NCI-H1436 treated with DMSO at 0.1 percent for 48 hours (cell line): ENCODE measurements at places on chromosomes 2 and 18.

DNA sequence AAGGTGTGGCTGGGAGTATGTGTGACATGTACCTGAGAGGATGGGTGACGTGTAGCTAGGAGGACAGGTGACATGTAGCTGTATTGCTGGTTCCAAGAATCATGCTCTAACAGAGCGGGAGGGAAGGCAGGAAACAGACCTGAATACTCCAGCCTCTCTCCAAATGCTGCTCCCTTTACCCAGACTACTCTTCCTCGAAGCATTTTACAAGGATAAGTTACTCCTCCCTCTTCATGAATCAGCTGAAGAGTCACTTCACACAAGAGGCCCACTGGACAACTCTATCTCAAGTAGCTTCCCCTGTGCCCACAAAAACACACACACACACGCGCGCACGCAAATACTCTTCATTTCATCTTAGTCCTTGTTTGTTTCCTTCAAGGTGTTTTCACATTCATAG lies 52.6 kb upstream of the KIDINS220 start:
- no peak for DNase-seq

GRCh38 chr2:183123117-183123958 lies 905 bp upstream of the NUP35 start:
- no peak for DNase-seq

DNA sequence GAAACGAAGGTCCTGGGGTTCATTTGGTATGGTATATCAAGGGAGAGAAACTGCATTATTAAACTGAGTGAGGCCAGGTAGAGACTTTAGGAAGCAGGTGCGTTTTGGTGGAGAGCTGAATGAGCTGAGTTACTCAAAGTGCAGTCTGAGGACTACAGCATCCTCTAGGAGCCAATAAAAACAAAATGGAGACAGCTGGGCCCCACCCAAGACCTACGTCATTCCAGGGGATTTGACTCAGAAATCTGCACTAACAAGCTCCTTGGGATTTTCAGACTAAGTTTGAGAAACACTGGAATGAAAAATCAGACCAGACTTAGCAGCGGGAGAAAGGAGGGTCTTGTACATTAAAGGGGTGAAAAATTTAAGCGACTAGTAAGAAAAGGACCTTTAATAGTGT lies 131.5 kb downstream of the UXS1 start:
- no peak for DNase-seq

DNA sequence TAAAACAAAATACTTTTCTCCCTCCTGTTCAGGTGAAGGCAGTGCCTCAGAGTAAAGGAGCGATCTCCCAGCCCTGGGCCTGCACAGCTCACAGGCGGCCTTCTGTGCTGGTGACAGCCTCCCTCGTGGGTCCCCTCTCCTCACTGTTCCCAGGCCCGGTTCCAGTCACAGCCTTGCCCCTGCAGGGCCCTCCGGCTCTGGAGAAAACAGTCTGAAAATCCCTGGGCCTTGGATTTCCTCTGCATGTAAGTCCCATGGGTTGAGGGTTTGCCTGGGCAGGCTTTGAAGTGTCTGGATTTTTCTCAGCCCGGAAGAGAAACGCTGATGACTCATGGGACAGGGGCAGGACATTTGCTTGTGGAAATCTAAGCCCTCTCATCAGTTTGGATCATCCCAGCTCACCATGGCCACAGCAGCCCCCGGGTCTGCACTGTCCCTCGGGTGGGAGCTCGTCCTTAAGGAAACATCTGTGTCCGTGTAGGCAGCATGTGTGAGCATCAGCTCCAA lies 186.1 kb upstream of the RAB12 start:
- no peak for DNase-seq

DNA sequence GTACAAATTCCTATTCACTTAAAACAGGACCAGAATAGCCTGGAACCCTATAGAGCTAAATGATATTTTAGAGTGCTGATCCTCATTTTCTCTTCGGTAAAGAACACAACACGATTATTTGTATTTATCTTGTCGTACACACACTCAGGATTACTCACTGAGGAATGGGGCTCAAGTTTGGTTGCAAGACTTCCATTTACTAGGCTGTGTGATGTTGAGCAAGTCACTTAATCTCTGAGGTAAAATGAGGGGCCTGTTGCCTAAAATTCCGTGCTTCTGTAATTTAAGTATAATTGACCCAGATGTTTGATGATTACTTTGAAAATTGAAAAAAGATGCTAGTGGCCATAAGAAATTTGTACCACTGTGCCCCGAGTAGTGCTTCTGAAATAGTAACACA lies 42.6 kb upstream of the MAP4K3 start:
- DNase-seq, result no peak

- DNase-seq, result no peak
Observed at GRCh38 chr2:213806125-213806726, 522.0 kb downstream of the SPAG16 start.

GRCh38 chr2:134660626-134661402 lies 58.0 kb downstream of the TMEM163 start:
- DNase-seq, result no peak

DNA sequence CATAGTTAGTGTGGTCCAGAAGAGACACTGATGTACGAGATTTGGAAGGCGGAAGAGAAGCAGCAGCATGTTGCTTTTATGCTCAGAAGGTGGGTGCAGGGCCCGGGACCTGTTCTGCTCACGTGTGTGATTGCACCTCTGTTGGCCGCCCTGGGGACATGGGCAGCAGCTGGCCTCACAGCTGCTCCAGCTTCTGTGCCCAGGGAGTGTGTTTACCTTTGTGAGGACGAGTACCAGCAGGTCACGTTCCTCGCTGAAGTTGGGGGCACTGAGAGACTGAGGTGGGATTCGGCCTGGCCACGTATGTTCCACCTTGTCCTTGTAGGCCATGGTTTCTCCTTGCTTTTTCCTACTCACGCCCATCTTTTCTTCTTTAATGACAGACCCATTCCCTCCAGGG lies 86.3 kb downstream of the PMAIP1 start:
- DNase-seq, result no peak

DNA sequence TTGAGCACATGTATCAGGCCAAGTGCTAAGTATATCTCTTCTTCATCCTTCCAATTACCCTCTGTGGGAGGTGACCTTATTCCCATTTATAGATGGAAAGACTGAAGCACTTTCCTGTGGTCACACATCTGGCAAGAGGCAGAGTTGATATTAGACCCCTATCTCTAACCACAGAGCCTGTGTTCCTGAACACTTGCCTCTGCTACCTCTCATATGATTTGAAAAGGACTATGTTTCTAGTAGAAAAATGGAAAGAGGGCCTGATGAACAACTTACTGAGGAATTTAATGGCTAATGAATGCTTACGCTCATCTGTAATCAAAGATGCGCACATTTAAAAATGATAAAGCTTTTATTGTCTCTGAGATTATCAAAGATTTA lies 46.2 kb upstream of the DYNC2LI1 start:
- no peak for DNase-seq

- DNase-seq, result no peak
Observed at GRCh38 chr2:3738454-3738853, 35.1 kb downstream of the DCDC2C start.

DNA sequence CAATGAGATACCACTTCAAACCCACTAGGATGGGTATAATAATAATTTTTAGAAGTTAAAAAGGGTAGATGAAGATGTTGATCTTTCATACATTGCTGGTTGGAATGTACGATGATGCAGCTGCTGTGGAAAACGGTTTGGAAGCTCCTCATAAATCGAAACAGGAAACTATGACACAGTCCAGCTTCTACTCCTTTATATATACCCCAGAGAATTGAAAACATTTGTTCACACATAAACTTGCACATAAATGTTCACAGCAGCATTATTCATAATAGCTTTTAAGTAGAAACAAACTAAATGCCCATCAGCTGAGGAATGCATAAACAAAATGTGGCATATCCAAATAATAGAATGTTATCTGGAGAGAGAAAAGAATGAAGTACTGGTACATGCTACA lies 95.0 kb downstream of the STRADB start:
- DNase-seq, result no peak

GRCh38 chr2:44559108-44559507 lies 197.4 kb downstream of the CAMKMT start:
- DNase-seq, result no peak

GRCh38 chr2:42072349-42073118 lies 24.7 kb downstream of the PKDCC start:
- no peak for DNase-seq

GRCh38 chr2:179604598-179604997 lies 256.8 kb downstream of the ZNF385B start:
- no peak for DNase-seq

- no peak for DNase-seq
Observed at GRCh38 chr2:19733951-19734425, 167.8 kb downstream of the TTC32 start.

DNA sequence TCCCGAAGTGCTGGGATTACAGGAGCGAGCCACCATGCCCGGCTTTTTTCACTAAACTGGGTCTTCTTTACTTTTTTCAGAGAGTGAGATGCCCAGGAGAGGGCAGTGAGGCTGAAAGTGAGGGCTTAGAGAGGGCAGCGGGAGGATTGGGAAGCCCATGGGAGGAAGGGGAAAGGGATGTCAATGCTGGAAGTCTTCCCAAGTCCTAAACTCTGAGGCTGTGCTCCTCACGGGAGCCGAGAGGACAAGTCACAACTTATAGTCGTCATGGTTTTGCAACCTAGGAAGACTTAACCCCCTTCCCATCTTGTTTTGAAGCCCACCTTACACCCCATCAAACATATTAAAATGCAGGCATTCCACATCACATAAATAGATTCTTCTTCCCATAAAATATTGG lies 15.1 kb upstream of the MEP1B start:
- no peak for DNase-seq

DNA sequence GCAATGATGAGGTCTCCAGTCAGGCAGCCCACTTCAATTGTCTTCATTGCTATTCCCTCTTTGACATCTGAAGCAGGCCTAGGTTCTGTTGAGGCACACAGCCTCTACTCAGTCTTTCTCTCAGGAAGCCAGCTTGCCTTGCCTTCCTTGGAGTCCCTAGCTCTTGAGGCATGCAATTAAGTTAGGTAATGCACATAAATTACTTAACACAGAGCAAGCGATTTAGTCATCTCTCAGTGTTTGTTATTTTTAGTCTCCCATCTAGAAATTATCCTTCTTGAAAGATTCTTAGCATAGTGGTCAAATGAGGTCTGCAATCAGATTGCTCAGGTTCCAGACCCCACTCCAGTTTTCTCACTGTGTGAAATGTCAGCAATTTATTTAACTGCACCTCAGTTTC lies 32.0 kb downstream of the SULT1C4 start:
- DNase-seq, result no peak

DNA sequence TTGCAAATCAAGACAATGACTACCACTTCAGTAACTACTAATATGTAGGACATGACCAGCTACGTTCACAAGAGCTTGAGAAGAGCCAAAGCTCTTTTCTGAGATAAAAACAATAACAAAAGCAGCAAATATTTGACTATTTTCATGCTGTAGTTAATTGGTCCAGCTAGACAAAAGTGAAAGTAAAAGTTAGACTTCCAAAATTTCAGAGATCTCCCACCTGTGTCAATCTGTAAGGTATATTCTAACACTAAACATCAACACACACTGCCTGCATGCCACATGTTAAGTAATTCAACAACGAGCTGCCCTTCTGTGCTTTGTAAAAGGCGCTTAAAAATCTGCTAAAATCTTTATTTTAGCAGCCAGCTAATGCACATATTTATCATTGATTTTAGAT lies 185.9 kb downstream of the SLC39A10 start:
- no peak for DNase-seq
